Thoracic aorta (tissue), 2 donors: ENCODE measurements at places on chromosomes 5 and 9.

DNA sequence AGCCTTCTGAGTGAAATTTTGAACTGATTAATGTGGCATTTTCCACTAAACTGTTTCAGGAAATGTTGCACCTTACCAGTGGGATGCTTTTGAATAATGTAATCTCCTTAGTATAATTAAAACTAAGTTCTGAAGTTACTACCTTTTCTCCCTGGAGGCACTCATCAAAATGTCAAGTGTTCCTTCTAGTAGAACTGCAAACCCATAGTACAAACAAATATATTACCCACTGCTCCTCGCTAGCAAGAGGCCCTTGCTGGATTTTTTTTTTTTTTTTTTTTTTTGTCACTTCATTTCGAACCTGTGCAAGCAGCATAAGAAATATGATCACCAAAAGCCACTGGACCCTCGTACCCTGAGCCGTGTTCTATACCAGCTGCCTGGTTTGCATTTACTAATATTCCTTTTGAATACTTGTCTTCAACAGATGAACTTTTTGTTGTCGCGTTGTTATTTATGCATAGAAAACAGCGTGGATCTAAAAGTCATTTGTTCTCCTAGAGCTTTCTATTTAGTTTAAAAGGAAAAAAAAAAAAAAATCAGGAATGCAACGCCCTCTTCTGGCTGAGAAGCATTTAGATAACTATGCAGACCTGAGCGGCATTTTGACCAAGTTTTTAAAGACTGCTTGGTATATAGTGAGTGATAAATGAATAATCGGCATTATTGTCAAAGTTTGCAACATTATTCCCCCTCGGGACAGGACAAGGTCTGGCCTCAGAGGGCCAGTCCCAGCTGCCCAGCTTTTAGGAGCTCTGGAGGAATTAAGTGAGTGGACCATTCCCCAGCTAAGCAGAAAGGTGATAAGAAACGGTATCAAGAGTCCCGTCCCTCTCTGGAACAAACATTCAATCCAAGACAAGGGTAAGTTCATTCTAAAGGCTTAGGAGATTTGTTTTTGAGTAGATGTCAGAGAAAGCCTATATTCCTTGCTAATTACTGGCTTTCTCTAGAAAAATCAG is 162.5 kb upstream of the KIF2A start:
- DNase-seq, result no peak
- H3K4me1 ChIP-seq, result peaks cover 32% of the 10 kb centered on the region
- H3K27ac ChIP-seq, result peak overlapping the region; percentile 16
- no peaks in the 10 kb centered on the region for H3K36me3 ChIP-seq
- H3K4me3 ChIP-seq, result peak overlapping the region; percentile 68

DNA sequence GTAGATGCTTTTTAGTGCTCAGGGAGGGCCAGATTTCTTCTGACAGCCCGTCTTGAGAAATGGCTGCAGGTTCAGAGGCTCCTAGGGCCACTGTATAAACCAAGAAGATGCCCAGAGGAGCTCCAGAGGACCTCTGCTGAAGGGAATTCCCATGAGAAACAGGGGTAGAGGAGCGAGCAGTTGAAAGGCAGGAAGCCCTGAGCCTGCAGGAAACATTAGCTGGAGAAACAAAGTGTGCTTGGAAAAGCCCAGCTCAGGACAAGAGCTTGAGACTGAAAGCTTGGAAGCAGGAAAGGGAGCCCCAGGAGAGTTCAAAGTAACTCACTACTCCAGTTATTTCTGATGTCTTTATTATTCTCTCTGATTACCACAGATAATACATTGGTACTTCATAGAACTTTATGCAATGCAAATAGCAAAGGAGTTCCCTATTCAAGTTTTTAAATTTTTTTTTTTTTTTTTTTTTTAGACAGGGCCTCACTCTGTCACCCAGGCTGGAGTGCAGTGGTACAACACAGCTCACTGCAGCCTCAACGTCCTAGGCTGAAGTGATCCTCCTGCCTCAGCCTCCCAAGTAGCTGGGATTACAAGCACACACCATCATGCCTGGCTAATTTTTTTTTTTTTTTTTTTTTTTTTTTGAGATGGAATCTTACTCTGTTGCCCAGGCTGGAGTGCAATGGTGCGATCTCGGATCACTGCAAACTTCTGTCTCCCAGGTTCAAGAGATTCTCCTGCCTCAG is 16.5 kb downstream of the HBEGF start:
- no peak overlapping the region for H3K4me3 ChIP-seq
- H3K27me3 ChIP-seq, result no peaks in the 10 kb centered on the region
- H3K36me3 ChIP-seq, result no peaks in the 10 kb centered on the region
- H3K27ac ChIP-seq, result no peak overlapping the region
- no peak for DNase-seq

- peak overlapping the region; percentile 71 for H3K27ac ChIP-seq
- no peak for DNase-seq
- H3K4me1 ChIP-seq, result peaks cover 18% of the 10 kb centered on the region
- H3K27me3 ChIP-seq, result no peaks in the 10 kb centered on the region
Observed at GRCh38 chr9:113511047-113511521, 47.6 kb downstream of the RGS3 start.

GRCh38 chr9:104970271-104970987 is 42.5 kb upstream of the ABCA1 start:
- H3K27ac ChIP-seq, result no peak overlapping the region
- H3K36me3 ChIP-seq, result no peaks in the 10 kb centered on the region
- DNase-seq, result no peak
- H3K4me3 ChIP-seq, result no peak overlapping the region

GRCh38 chr5:167228134-167228533 is 1063.3 kb upstream of the WWC1 start:
- H3K27ac ChIP-seq, result no peak overlapping the region
- peaks cover 2% of the 10 kb centered on the region for H3K4me1 ChIP-seq
- H3K36me3 ChIP-seq, result no peaks in the 10 kb centered on the region
- H3K27me3 ChIP-seq, result no peaks in the 10 kb centered on the region

DNA sequence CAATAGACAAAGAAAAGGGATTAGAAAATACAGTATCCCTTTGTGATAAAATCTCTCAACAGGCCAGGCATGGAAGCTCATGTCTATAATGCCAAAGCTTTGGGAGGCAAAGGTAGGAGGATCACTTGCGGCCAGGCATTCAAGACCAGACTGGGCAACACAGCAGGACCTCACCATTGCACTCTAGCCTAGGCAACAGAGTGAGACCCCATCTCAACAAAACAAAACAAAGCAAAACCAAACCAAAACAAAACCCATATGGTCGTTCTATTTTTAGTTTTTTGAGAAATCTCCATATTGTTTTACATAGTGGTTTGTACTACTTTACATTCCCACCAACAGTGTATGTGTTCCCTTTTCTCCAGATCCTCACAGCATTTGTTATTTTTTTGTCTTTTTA is 193.0 kb downstream of the KIAA0825 start:
- H3K27me3 ChIP-seq, result no peaks in the 10 kb centered on the region
- H3K36me3 ChIP-seq, result no peaks in the 10 kb centered on the region

DNA sequence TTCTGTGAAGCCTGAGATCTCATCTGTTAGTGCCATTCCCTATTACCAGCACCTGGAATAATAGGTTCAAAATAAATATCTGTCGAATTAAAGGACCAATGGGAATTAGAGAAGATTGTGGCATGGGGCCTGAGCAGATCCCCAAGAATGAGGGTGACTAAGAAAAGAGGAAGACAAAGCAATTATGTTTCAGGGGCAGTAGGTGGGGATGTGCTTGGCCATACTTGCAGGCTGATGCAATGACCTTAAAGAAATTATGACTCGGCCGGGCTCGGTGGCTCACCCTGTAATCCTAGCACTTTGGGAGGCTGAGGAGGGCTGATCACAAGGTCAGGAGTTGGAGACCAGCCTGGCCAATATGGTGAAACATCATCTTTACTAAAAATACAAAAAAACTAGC is 562.8 kb downstream of the PTPRD start:
- H3K27ac ChIP-seq, result no peak overlapping the region
- no peak for DNase-seq
- no peaks in the 10 kb centered on the region for H3K27me3 ChIP-seq
- H3K4me3 ChIP-seq, result no peak overlapping the region
- H3K36me3 ChIP-seq, result no peaks in the 10 kb centered on the region

GRCh38 chr5:8340261-8340660 is 471.3 kb downstream of the MTRR start:
- H3K27me3 ChIP-seq, result no peaks in the 10 kb centered on the region
- H3K27ac ChIP-seq, result no peak overlapping the region
- no peaks in the 10 kb centered on the region for H3K36me3 ChIP-seq
- no peaks in the 10 kb centered on the region for H3K4me1 ChIP-seq
- H3K4me3 ChIP-seq, result no peak overlapping the region
- no peak for DNase-seq

- no peaks in the 10 kb centered on the region for H3K36me3 ChIP-seq
- no peak overlapping the region for H3K27ac ChIP-seq
- no peak for DNase-seq
- H3K27me3 ChIP-seq, result no peaks in the 10 kb centered on the region
- peaks cover 4% of the 10 kb centered on the region for H3K4me1 ChIP-seq
Observed at GRCh38 chr5:31161781-31162181, 31.7 kb upstream of the CDH6 start.

DNA sequence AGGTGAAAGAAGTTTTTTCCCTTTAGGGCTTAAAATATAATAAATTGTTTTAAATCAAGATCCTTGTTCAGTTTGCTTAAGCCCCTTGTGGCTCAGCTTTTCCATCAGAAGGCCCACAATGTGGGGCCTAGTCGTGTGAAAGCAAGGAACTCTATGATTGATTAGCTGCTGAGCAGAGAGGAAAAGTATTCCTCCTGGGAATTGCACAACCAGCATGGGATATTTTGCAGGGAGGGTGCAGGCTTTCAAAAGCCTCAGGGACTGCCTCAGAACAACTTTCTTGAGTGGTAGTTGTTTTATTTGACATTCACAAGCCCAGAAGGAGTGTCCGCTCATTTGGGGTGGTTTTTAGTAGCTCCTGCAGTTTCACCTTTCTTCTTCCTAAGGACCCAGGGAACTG is 19.8 kb downstream of the TTC23L start:
- peak overlapping the region; percentile 41 for H3K27ac ChIP-seq
- DNase-seq, result no peak
- no peaks in the 10 kb centered on the region for H3K27me3 ChIP-seq
- H3K36me3 ChIP-seq, result no peaks in the 10 kb centered on the region
- H3K4me3 ChIP-seq, result no peak overlapping the region
- peaks cover 35% of the 10 kb centered on the region for H3K4me1 ChIP-seq

GRCh38 chr5:118723021-118723338 is 265.4 kb downstream of the DTWD2 start:
- no peaks in the 10 kb centered on the region for H3K4me1 ChIP-seq
- H3K27me3 ChIP-seq, result no peaks in the 10 kb centered on the region
- no peak overlapping the region for H3K4me3 ChIP-seq

DNA sequence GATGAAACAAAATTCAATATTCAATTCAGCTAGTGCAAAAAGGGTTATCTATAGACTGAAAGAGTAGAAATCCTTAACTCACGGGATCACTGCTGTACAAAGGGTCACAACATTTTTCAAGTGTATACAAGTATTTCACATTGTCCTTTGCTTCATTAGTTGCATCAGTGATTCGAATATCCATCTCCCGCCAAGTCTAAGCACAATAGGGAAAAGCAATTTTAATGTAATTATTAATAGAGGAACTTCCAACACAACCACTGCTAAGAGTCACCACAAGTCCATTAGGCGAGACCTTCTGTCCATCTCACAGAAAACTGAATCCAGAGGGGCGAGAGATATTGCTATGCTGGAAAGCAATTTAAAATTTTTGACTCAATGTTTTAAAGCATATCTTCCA is 27.4 kb downstream of the DNAH5 start:
- H3K4me1 ChIP-seq, result no peaks in the 10 kb centered on the region
- no peak for DNase-seq
- no peaks in the 10 kb centered on the region for H3K36me3 ChIP-seq
- no peak overlapping the region for H3K27ac ChIP-seq
- H3K4me3 ChIP-seq, result no peak overlapping the region

- no peak overlapping the region for H3K27ac ChIP-seq
- no peak overlapping the region for H3K4me3 ChIP-seq
- no peaks in the 10 kb centered on the region for H3K27me3 ChIP-seq
- no peak for DNase-seq
Observed at GRCh38 chr5:146751781-146752401, 126.7 kb downstream of the PPP2R2B start.

DNA sequence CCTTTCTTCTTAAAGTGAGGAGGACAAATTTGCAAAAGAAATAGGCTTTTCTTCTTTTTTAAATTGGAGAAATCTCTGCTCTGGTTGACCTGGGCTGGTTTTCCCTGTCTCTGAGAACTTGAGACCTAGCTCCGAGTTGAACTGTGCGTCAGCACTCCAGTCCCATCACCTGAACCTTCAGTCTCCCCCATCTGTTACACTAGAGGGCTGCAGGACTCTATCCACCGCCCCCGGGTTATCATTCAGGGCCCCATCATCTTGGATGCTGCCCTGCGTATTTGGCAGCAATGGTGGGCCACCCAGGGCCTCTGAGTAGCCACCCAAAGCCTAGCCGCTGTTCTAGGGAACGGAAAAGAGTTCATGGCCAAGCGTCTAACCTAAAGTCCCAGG is 2.5 kb downstream of the FOXE1 start:
- no peak for DNase-seq
- peaks cover 16% of the 10 kb centered on the region for H3K27me3 ChIP-seq
- H3K27ac ChIP-seq, result no peak overlapping the region
- H3K4me3 ChIP-seq, result no peak overlapping the region
- peaks cover 2% of the 10 kb centered on the region for H3K4me1 ChIP-seq

GRCh38 chr5:38078161-38078560 is 180.2 kb upstream of the EGFLAM start:
- H3K36me3 ChIP-seq, result no peaks in the 10 kb centered on the region
- H3K27ac ChIP-seq, result no peak overlapping the region
- no peak for DNase-seq

GRCh38 chr9:129613520-129614175 is 7.3 kb downstream of the C9orf50 start:
- H3K36me3 ChIP-seq, result no peaks in the 10 kb centered on the region
- H3K4me3 ChIP-seq, result no peak overlapping the region
- no peaks in the 10 kb centered on the region for H3K27me3 ChIP-seq
- peak overlapping the region; percentile 76 for H3K27ac ChIP-seq
- no peak for DNase-seq

DNA sequence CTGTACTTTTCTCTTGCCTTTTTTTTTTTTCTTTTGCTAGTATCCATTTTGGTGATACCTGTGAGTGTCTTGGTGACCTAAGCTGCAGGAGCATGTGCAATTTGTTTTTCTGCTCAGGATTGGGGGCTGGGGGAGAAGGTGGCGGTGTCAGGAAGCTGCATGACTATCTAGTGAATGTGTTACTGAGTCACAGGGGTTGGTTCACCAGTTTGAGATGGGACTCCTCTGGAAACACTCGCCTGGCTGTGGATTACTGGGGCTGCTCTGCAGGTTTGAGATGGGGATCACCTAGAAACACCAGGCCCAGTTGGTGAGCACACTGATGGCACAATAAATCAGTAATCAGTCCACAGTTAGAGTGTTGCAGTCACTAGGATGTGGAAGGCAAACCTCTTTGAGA is 447.9 kb downstream of the SPATA31D1 start:
- no peak overlapping the region for H3K27ac ChIP-seq
- DNase-seq, result no peak
- no peak overlapping the region for H3K4me3 ChIP-seq
- H3K36me3 ChIP-seq, result no peaks in the 10 kb centered on the region
